NCI-H226 (cell line): ENCODE measurements at places on chromosomes 2 and 18.

DNA sequence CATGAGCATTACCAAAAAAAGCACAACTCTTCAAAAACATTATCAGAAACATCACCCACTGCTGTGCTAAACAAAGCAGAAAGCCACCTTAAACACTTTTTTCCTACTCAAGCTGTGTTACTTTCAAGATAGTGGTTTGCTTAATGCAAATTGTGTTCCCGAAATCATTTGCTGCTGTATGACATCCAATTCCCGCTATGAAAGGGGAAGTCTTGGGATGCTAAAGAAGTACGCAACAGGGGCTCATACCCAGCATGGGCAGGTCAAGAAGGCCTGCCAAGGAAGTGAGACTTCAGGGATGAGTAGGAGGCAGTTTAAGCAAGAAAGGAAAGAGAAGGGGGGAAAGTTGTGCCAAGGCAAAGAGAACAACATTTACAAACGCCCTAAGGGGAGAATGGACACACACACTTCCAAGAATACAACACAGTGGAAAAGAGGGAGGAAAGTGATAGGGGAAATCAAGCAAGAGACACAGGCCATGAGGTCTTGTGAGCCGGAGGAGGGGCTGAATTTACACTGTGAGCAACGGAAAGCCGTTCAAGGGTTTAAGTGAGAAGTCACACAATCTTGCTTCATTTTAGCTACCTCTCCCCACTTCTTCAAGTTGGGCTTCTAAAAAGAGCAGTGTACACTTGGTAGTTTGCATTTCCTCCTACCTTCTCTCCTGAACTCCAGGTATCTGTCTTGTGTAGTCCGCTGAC, 4.0 kb downstream of the PTPN2 start:
- DNase-seq: no peak

DNA sequence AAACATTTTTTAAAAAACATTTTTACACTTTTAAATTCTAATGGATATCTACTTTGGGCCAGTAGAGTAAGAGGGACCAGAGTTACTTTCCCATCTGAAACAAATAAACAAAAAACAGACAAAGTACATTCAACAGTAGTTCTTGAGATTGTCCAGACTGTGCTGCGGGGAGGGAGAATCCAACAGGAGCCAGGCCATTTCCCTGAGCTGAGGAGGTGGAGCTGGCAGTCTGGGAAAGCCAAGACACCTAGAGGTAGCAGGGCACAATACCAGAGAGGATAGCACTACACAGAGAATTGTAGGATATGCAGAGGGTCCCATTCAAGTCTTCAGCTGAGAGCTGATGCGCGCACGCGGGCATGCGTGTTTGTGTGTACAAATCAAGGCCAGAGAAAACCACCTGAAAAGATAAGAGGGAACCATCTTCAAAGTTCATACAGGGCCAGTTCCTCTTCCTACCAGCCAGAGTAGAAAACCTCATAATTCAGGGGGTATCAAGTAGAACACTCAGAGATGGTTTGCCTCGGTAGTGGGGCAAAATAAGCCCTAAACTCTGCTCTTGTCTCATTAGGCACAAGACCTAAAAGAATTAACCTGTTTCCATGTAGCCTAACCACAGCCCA, 44.0 kb downstream of the PTRHD1 start:
- no peak for DNase-seq

DNA sequence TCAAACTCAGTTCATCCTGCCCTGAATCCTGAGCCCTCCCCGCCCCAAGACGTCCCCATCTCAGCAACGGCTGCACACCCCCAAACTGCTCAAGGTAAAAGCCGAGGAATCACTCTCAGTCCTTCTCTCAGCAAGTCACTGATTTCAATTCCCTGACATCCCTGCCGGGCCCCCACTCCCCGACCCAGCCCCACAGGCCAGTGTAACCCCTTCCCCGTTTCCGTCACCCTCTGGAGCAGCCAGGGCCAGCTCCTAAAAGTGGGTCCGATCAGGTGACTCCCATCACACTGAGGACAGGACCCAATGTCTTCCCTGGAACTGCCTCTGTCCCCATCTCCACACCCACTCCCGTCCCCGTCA, 20.5 kb downstream of the SNORC start:
- no peak for DNase-seq

GRCh38 chr2:71706836-71707235, 253.5 kb downstream of the DYSF start:
- DNase-seq: no peak

DNA sequence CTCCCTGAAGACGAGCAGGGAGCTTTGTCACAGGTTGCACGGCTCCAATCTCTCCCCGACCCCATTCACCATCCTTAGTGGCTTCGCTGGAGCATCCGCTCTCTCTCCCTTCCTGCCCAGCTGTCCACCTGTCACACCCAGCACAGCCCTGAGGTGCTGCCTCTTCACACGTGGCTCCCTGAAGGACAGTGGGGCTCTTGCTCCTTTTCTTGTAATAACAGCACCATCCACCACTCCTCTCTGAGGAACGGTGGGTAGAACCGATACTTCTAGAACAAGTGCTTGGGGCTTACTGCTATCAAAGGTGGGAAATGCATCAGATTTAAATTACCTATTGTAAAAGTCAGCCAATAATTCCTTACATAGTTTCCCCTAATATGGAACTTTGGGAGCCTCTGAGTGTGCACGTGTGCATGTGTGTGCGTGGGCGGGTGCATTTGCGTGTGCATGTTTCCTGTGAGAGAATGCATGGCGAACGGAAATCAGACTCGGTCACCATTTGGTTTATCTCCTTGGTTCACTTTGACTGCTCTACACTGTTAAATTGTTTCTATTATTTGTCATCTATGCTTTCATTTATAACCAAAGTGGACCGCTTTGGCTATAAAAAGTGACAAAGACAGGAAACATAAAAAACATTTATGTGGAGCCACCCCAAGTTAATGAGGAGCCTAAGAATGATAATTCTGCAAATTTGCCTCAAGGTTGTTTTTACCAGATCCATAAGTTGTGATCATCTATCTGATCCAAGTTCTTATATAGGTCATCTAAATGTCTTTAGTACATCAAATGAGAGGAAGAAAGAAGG, 39.1 kb downstream of the KLHL29 start:
- no peak for DNase-seq
